ENCODE measurements at places on chromosomes 11 and 22.

DNA sequence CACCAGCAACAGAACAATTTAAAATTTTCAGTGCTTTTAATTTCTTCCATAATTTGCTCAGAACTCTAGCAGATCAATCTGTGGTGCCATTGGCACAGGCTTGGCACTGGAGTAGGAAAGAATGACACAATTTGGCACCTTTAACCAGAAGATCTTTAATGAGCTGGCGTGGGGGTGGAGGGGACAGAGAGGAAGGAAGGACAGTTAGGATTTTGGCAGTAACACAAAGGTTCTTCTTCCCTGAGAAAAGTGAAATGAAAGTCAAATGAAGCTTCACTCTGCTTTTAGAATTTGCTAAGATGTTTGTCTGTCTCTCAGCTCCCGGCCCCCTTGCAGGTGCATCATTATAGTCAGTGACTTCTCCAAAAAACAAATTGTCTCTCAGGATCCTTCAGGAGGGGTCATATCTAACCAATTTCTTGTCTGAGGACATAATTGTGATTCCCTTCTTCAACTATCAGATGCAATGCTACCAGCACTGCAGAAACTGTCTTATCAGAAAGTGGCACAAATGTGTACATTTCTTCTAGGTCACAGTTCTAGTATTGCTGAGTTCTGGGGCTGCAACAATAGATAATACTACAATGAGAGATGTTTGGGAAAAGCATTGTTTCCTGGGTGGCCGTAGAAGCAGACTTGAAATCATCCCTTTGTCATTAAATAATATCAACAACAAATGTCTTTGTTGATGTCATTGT is 66.8 kb downstream of the CSTPP1 start:
- DNase-seq: no peak

DNA sequence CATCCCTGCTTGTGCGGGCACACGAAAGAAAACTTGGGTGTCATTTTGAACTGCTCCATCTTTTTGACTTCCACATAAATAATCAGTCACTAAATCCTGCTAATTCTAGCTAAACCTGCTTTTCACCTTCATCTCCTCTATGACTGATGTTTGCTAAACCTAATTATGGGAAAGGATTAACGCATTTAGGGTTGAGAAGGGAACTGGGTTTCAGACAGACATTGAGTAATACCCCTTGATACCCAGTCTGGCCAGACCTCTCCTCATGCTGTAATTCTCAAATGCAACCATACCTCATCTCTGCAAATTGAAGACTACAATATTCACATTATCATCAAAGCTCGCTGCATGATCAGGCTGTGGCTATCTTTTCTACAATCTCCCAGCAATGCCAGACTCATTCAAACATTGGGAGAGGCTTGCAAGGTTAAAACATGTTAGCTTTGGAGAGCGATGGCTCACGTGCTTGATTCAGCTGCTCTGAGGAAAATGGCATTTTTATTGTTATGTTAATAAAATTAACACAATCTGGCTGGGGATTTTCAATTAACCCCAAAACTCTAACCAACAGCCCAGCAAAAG is 2.4 kb downstream of the HPS4 start:
- no peak for DNase-seq

GRCh38 chr11:1618231-1618630 is 3.7 kb downstream of the KRTAP5-4 start:
- no peak for DNase-seq

DNA sequence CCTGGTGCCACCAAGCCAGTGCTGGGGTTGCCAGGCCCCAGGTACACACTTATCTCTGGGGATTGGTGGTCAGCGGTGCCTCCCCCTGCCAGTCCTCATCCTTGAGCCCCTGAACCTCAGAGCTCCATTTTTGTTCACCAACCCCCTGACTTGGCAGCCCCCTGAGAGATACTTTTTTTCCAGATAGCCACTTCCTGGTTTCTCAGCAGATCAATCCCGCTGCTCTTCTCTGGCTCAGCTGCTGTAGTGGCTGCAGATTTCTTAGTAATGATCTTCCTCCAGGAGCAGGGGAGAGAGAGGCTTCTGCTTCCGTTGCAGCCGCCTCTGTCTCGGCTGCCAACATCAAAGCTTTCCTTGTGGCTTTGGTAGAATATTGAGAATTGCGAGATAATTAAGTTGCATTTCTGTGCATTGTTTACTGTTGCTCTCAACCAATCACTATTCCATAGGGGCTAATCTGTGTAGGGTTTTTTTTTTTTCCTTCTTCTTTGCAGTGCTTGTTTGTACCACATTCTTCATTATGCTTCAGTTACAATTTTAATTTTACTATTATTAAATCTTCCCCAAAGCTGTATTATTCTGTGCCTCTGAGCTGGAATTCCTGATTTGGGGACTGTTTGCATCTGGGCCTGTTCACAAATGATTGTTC is 92.1 kb downstream of the PKNOX2 start:
- no peak for DNase-seq

GRCh38 chr11:64128255-64129006 is 37.5 kb downstream of the MACROD1 start:
- no peak for DNase-seq

GRCh38 chr22:20298803-20299745 is 20.8 kb downstream of the DGCR6L start:
- DNase-seq: peak; percentile 19

- peak; percentile 7 for DNase-seq
These were observed 51.8 kb downstream of the C11orf71 start for GRCh38 chr11:114348200-114349191.

GRCh38 chr11:79768343-79768742 is 327.5 kb upstream of the TENM4 start:
- no peak for DNase-seq

- no peak for DNase-seq
These were observed 16.4 kb upstream of the GAS2L1 start for GRCh38 chr22:29290061-29290460.
